ELF-1 (cell line): ENCODE measurements at places on chromosomes 1 and 21.

DNA sequence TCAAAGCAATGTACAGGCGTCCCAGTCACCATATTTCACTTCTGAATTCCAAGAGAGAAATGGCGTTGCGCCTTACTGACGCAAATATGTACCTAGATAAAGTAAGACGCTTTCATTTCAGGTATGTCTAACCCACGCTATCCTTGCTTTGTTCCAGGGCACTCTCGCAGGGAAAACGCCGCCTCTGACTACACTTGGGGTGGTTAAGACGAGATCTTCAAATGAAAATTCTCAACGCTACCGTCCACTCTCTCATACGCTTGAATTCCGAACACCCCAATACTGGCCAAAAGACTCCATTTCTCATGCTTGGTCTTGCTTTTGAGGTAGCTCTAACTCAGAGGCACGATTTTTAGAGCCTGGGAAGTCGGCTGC is 736 bp upstream of the ZMPSTE24 start:
- DNase-seq, result no peak

DNA sequence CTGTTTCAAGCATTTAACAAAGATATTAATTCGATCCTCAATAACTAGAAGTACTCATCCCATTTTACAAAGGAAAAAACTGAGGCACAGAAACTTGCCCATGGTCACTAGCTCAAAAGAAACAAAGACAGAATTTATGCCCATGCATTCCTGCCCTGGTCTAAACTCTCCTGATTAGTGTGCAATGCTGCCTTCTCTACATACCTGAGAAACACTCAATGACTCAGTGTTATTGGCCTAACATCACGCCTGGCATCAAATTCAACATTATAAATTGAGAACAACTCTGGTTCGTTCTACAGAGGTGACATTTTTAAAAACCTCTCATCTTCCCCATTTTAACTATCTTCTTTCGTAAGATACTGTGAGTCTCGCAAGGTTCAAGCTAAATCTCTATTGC is 5.2 kb downstream of the APP start:
- no peak for DNase-seq

- DNase-seq, result no peak
Measured at GRCh38 chr1:36142121-36142520, 7.2 kb downstream of the TRAPPC3 start.

DNA sequence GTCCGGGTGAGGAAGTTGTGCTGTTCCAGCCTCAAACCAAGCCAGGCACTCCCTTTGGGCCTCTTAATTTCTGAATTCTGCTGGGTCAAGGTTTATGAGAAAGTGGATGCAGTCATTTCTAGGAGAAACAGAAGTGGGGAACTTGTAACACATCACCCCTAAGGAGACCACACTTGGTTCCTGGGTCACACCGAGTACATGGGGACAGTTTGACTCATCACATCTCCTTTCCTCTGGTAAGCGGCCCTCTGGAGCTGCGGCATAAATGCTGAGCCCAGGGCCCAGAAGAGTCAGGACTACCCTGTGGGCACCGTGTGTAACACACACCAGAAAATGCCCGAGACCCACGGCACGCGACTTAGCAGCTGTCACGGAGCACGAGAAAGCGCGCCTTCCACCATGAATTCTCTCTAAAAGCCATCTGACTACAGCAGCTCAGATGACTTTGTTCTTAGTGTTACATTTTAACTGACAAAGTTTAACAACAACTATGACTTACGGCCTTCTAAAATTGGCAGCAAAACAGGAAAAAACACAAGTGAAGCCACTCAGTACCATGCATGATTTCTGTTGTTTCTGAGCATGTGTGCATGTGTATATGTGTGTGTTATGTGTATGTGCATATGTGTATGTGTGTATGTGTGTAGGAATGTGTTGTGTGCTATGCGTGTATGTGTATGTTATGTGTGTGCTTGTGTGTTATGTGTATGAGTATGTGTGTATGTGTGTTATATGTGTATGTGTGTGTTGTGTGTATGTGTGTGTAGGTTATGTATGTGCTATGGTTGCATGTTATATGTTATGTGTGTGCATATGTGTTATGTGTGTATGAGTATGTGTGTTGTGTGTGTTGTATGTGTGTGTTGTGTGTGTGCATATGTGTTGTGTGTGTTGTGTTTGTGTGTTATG is 50.8 kb downstream of the TOMM20 start:
- no peak for DNase-seq

DNA sequence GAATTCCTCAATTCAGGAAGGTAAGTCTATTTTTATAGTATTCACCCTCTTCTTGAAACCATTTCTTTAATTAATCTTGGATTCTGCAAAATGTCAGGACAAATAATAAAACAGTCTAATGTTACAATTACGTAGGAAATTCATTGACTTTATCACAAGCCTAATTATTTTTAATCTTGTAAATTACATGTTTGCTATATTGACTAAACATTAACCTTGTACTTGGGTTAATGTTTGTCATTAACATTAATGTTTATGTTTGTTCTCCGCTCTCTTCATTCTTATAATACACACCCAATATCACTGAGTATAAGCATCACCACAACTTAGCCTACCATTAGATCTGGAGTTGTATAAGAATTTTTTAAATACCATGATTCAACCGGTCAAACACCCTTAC is 2.8 kb downstream of the GCLM start:
- DNase-seq, result no peak

DNA sequence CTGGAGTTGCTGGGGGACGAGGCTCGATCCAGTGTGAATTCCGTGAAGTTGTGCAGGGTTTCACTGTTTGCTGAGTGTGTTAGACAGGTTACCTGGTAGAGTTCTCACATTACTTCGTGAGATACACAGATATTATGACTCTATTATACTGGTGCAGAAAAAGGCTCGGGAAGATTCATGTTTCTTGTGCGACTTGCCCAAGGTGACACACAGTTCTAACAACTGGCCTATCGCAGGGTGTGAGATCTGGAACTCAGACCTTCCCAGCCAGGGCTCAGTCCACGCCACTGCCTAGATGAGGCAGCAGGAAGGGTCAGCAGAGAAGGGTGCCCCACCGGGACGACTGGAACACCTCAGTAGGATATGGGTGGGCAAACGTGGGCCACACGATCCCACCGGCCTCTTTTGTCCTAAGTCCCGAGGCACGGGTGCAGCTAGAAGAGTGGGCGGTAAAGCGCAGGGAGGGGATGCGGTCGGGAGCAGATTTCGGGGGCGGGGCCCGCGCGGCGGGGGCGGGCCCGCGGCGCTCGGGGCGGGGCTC is 296 bp upstream of the RNPEP start:
- peak; percentile 52 for DNase-seq

DNA sequence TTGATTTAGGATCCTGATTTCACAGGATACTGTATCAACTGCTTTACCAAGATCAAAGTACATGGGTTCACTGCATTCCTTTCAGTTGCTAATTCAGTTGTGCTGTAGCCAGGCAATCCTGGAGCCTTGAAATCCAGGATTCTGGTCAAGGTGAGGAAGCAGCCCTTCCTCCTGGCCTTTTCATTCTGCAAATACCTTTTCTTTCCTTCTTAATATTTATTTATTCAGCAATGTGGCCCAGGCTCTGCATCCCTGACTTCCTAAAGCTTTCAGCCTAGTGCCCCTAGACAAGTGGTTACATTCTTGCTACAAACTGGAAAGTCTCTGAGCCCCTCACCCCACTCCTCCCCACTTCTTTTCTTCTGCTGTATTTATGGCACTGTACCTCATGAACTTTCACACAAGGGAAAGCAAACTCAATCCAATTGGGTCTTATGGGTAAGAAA is 16.2 kb downstream of the LRRC8D start:
- peak; percentile 23 for DNase-seq

DNA sequence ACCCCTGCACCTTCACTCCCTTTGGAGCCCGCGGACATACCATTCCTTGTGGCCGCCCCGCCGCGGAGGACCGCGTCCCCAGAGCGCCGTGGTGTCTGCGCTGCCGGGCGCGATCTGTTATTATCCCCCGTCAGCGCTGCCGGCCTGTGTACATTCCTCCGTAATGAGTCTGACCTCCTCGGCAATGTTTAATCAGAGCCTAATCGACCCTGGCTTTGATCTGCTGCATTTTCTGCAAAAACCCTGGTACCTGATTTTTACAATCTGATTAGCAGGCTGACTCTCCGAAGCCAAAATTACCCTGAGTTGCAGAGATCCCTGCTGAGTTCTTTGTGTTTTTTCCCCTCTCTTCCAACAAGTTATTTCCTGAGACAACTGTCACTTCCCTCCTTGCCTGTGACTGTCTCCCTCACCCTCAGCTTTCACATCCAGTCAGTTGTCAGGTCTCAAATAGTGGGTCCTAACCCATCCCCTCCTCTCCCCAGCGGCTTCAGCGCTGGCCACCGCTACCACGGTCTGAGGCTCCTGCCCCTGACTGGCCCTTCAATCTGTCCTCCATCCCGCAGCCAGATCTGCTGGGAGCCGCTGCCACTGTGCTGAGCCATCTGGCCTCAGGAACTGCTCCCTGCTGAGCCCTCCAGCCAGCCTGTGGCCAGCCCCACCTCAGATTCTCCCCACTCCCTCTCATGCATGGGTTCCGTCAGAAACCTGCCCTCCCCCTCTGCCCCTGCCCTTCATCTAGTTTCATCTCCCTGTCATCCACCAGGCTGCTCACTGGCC is 53.5 kb downstream of the GLIS1 start:
- peak; percentile 67 for DNase-seq
